ENCODE measurements at places on chromosomes 6 and 20.

DNA sequence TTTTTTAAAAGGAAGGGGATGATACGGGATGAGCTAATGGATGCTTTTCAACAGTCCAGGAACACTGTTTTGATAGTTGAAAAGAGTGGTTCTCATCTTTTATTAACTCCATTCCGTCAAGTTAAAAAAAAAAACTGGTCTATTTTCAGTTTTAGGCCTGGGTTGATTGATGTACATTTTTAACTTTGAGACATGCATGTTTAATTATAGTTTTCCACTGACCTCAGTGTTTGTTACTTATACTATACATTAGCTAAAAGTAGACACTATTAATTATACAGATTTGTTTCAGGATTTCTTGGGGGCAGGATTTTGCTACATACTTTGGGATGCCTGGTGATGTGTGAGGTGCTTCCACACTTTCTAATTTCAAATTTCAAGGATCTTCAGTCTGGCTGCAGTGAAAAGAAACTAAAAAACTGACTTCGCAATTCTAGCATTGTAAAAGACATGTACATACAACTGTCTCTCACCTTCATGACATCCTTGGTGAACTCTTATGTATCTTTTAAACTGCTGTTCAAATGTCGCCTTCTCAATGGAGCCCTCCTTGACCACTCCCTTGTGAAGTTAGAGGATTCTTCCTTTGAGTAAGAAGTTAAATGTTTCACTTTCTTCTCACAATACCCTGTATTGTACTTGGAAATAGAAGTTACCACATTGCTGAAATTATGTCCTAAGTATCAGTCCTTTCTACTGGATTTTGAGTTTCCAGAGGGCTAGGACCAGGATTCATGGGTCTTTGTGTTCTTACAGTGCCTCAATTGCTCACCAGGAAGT lies 101.7 kb downstream of the TSHZ2 start:
- DNase-seq = no peak

GRCh38 chr6:1562171-1562955 lies 47.4 kb upstream of the FOXC1 start:
- no peak for DNase-seq

DNA sequence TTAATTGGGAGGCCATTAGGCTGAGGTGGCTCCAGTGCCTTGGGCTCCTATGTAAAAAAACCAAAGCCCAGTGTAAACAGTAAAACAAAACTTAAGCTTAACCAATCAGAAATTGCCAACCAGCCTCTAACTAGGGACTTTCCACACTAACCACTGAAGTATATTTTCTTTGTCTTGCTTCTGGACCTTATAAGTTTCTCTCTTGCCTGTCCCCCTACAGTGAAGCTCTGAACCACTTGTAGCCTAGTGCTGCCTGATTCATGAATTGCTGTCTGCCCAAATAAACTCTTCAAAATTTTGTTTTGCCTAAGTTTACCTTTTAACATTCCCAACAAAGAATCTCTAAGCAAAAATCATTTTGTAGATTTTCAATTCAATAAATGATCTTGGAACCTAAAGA lies 28.2 kb downstream of the POPDC3 start:
- DNase-seq = no peak

DNA sequence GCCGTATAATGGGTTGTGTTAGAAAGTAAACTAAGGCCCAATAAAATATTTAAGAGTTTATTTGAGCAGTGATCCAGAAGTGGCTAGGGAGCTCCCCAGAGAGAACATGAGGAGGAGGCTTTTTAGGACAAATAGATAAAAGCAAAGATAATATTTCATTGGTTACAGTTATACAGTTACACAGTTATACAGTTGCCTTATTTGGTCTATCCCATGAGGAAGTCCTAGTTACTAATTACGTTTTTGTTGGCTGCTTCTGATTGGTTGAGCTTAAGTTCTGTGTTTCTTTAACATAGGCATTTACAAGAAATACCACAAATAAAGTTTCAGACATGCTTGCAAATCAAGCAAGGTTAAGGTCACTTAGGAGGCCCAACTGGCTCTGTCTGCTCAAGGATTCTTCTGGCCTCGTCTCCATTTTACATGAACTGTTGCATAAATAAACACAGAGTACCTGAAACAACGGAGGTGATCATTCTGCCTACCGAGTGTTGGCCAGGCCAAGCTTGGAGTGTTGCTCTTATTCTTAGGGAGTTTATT lies 7.0 kb downstream of the UBD start:
- peak; percentile 83 for DNase-seq
